Melanocyte of skin (primary cell): ENCODE measurements at places on chromosomes 4 and X. TPM values are rescaled to one million over a fixed set of nuclear protein-coding genes. Genes with fewer than 3 reads are reported as not detected.

The BEX1 gene
- total RNA-seq: 12.0 and 27.1 TPM in 2 replicates

The TEX13C gene
- total RNA-seq: not detected in 2 replicates

The TMEM31 gene
- not detected in 2 replicates for total RNA-seq

The SPANXA1 gene
- not detected in 2 replicates for total RNA-seq

The SYP gene
- total RNA-seq: 1.8 and 2.1 TPM in 2 replicates
